CD4-positive, alpha-beta T cell treated with Interleukin-17A for 1 hour (primary cell): ENCODE measurements at places on chromosomes 2 and 18.

DNA sequence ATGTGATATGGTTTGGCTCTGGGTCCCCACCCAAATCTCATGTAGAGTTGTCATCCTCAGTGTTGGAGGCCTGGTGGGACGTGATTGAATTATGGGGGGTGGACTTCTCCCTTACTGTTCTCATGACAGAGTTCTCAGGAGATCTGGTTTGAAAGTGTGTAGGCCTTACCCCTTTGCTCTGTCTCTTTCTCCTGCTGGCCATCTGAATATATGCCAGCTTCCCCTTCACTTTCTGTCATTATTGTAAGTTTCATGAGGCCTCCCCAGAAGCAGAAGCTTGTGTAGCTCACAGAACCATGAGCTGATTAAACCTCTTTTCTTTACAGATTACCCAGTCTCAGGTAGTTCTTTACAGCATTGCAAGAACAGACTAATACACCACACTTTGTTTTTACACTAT lies 222.3 kb downstream of the DOK6 start:
- no peak for DNase-seq

DNA sequence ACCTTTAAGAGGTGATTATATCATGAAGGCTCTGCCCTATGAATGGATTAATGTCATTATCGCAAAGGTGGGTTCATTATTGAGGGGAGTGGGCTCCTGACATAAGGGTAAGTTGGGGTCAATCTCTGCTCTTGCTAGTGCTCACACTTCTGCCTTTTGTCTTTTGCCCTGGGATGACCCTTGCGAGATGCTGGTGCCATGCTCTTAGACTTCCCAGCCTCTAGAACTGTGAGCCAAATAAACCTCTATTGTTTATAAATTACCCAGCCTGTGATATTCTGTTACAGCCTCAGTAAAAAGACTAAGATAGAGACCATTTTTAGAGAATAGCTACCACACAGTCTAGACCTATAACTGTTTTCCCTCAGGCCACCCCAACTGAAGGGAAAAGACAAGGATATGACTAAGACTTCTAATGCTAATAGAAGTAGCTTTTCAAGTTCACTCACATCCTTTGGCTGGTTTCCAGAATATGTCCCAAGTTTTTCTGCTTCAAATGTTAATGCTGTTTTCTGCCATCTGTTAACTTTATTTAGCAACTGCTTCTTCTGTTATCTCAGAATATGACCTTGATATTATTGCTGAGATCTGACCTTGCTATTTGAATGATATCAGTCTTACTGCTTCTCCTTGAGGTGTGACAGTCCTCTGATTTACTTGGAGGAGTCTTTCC lies 65.1 kb upstream of the STAM2 start:
- no peak for DNase-seq

GRCh38 chr2:80348078-80348477 lies 43.5 kb upstream of the LRRTM1 start:
- no peak for DNase-seq

DNA sequence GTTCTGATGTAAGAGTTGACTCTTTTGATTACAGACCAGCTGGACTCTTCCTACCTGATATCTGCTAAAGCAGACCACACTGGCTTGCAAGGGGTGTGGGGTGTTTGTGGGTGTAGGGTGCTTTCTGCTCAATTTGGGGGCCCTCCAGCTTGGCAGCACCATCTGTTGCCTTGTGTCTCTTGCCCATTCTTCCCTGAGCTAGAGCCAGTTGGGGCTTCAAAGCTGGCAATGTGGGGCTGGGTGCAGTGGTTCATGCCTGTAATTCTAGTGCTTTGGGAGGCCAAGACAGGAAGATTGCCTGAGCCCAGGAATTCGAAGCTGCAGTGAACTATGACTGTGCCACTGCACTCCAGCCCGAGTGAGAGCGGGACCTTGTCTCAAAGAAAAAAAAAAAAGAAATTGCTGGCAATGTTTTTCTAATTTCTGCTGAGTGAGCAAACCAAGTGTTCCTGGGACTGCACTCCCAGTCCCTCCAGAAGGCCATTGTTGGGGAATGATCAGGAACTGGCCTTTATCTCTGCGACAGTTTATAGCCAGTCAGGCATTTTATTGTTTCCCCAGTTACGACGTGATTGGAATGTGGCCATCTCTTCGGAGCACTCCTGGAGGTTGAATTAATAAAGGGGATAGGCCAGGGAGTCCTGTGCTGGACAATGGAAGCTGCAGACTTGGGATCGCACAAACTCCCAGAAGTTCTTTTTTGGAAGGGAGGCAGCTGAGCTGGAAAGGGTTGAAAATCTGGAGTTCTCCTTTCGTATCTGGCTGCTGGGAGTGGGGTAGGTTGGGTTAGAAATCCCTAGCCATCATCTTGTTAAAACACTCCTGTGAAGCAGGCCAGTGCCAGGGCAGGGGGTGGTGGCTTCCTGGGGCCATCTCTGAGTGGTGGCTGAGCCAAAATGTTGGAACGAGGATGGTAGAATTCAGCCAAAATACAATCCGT lies 57.2 kb downstream of the LIPG start:
- DNase-seq: no peak

DNA sequence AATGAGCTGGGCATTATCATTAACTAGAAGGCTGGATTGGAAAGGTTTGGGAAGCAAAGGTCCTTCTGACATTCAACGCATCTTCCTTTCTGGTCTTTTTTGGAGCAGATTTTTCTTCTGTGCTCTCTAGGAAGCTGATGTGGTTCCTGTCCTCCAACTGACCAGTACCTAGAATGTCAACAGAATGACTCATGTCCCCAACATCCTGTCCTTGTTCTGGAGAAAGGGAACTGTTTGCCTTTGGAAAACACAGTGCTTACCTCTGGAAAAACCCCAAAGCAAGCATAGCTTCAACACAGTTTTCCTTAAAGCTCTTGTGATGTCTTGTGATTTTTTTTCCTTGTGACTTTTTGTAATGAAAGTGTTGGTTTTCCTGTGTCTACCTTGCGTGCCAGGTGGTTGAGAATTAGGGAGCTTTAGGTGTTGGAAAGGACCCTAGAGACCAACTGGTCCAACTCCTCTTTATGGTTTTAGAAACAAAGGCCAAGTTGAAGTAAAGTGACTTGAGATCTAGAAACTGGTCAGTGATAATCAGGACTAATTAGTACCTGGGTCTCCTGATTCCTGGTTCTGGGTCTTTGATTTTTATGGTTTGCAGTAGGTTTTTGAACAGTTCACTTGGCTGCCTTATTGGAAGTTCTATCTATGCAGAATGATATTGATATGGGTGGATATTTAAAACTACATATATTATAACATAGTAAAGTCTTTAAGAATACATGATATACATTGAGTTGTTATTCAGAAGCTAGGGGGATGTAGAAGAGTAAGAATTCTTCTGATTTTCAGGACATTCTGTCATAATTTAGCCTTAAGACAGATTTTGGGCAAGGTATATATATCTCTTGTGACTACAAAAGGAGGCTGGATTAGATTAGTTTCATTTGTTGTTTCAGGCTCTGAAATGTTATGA lies 70.5 kb downstream of the FMNL2 start:
- DNase-seq: no peak

- no peak for DNase-seq
These were observed 352.2 kb downstream of the EN1 start for GRCh38 chr2:118495290-118495689.

GRCh38 chr2:85259879-85260278 lies 67.9 kb downstream of the TGOLN2 start:
- no peak for DNase-seq

DNA sequence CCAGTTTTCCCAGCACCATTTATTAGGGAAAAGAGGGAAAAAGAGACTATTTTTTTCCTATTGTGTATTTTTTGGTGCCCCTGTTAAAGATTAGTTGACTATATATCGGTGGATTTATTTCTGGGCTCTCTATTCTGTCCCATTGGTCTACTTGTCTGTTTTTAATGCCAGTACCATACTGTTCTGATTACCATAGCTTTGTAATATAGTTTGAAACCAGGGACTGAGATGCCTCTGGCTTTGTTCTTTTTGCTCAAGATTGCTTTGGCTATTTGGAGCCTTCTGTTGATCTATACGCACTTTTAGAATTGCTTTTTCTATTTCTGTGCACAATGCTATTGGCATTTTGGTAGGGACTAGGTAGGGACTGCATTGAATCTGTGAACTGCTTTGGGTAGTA lies 151.7 kb downstream of the ADCYAP1 start:
- DNase-seq: no peak

DNA sequence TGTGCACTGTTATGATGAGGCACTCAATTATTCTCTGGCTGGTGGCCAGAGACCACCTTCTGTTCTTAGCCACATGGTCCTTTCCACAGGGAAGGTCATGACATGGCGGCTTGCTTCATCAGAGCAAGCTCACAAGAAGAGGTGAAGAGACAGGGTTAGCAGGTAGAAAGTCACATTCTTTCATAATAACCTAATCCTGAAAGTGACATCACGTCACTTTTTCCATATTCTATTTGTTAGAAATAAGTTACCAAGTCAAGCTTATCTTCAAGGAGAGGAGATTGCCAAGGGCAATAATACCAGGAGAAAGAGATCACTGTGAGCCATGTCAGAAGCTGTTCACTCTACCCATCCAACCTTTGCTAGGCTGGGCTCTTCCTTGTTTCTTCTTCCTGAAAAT lies 139.4 kb downstream of the OSR1 start:
- DNase-seq: no peak

- DNase-seq: no peak
These were observed 49.4 kb downstream of the PLEKHM3 start for GRCh38 chr2:207975921-207976320.

DNA sequence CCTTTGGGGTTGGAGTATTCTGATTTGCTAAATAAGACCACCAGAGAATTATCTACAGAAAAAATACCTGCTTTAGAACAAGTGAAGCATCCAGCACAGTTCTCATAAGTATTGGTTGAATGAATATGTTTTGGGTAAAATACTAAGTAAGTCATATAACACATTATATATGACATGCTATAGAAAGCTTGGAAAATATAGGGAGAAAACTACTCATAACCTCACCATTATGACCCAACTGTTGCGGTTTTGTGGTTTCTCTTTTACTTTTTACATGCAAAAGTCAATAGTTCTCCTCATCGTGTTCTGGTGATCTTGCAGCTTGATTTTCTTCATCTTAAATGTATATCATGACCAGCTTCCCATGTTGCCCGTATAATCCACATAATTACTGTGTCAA lies 66.2 kb downstream of the DIPK1C start:
- DNase-seq: no peak

GRCh38 chr2:43004879-43005244 lies 212.5 kb upstream of the HAAO start:
- no peak for DNase-seq

- DNase-seq: no peak
These were observed 29.6 kb downstream of the LCLAT1 start for GRCh38 chr2:30476636-30477035.

DNA sequence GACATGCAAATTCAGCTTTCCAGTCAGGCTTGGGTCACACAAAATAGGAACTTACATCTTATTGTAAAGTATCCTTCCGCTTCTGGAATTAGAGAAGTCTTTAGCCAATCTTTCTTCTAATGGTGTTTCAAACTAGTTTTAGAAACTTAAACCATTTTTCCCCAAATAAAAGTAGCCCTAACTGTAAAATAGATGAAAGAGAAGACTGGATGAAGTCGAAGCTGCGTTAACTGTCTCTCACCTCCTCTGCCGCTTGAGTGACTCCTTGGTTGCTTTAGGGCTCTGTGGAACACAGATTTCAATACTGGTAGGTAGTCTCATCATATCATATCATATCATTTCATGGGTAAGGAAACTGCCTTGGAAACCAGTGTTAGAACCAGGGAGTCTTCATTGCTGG lies 498.4 kb downstream of the XIRP2 start:
- DNase-seq: no peak

DNA sequence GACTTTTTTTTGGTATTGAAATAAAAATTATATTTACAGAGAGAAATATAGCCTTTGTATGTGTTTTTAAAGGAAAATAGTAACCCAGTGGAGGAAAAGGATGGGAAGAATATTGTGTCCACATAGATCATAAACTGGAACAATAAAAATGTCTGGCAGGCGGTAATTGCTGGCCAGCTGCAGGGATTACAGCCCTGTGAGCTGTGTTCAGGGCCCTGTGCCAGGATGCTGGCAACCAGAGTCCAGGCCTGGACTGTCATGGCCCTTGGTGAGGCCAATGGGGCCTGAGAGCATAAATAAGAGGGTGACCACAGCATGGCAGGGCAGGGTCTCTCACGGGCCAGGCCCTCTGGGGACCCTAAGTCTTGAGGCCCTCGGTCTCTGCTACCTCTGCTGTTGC lies 171.2 kb downstream of the ACOXL start:
- DNase-seq: no peak

- DNase-seq: no peak
These were observed 391.7 kb downstream of the ZEB2 start for GRCh38 chr2:144128130-144128746.

- no peak for DNase-seq
These were observed 110.7 kb downstream of the NFATC1 start for GRCh38 chr18:79506191-79507075.

- peak; percentile 68 for DNase-seq
These were observed 41.4 kb upstream of the EML4 start for GRCh38 chr2:42127425-42128424.

DNA sequence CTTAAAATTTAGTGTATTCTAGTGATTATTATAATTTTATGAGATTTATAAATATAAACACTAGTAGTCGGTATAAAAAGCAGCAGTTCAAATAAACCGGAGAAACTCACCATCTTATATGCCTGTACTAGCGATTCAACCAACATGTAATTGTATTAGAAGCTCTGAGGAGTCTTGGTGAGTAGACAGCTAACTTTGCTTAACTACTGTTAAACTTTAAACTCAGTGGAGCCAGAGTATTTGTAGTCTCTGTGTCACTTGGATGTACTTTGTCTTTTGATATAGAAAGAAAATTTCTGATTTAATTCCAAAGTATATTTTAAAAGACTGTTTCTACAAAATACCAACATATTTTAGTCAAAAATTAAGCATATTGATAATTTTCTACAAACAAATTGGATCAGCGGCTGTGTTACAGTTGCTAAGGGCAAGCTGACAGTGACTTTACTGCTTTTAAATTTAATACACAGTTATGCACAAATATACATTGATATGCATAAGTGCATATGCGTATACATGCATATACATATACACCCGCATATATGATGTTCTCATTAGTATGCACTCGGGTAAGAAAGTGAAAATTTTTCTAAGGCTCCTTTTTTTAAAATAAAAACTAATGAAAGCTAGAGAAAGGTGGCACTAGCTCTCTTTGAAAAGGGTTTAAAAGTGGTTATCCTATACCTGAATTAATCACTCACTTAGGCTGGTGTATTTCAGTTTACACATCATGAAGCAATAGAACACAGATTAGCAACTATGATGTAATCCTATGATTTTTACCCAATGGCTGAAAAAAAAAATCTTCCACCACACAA lies 374.5 kb downstream of the NCKAP5 start:
- DNase-seq: no peak

DNA sequence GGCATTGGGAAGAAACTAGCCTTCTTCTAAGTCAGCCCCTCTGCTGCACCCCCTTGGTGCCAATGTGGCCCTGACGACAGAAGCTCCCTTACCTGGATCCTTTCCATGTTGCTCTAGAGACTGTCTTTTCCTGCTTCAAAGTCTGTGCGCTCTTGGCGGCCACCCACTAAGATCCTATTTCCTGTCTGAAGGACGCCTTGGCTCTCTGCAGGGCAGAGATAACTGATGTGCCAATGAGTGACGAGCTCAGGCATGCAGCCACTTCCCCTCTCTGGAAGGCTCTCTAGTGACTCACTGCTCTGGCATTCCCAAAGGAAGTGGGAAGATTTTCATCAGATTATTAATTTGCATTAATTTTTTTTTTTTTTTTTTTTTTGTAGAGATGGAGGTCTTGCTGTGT lies 273.5 kb downstream of the CDH20 start:
- no peak for DNase-seq
